ENCODE measurements at places on chromosomes 3 and 15.

DNA sequence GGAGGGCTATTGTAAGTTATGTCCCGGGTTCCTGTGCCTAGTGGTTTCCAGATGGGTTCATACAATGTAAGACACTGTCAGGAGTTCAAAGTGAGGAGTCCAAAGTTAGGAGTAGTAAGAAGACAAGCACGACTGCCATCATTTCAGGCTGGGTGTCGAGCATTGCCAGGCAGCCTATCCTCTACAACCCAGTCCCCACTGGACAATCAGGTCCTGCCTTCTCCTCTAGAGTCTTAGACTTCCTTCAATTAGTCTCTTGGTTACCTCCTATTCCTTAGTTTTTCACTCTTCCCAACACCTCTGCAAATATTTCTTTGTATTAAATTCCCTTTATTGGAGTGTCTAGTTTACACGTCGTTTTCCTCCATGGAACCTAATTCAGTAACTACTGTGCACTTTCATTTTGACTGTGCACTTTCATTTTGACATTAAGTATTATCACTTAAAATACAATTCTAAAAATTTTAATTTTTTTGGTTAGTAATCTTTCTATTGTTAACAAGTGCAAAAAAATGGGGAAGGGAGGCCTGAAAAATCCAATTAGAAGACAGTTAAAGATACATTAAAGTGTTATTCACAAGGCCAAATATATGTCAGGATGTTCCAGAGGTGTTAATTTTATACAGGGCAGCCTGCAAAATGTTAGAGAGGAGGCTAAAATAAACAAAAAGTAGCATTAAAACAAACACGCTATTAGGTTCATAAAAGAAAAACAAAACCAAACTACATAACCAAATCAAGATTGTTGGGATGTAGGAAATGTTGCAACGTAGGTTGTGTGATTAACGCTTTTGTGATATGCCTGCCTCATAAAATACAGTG, 155.3 kb downstream of the TBL1XR1 start:
- DNase-seq, result no peak

GRCh38 chr3:183502237-183503181, 53.0 kb downstream of the KLHL6 start:
- no peak for DNase-seq

DNA sequence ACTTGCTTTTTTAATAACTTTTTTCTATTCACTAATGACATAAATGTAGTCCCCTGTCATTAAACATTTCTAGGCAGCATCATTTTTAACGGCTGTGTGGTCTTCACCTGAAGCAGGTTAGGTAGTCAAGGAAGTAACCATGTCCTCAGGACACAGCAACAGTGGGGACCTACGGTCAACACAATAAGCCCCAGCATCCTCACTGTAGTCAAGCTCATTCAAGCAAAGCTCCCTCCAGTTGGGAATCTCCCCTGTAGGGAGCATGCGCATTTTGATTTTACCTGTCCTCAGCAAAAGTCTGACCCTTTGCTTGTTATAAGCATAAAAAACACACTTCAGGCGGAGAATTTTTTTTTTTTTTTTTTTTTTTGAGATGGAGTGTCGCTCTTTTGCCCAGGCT, 151.4 kb downstream of the SHQ1 start:
- DNase-seq, result no peak

GRCh38 chr3:121153851-121154250, 245.8 kb downstream of the STXBP5L start:
- DNase-seq, result no peak

DNA sequence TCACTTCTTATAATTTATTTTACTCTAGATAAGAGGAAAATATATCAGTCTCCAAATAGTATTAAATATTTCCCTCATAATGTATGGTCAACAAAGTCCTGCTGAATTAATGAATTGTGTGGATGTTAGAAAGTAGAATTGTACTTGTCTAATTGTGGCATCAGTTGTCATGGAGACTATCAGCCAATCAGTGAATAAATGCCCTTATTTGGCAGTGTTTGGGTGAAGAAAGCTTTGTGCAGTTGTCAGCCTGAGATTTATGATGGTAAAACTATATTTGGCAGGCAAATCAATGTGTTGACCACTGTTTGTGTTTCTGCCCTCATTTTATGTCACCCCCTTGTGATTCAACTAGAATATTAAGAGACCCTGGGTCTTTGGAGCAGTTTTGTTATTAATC, 293.6 kb upstream of the MDFIC2 start:
- no peak for DNase-seq

DNA sequence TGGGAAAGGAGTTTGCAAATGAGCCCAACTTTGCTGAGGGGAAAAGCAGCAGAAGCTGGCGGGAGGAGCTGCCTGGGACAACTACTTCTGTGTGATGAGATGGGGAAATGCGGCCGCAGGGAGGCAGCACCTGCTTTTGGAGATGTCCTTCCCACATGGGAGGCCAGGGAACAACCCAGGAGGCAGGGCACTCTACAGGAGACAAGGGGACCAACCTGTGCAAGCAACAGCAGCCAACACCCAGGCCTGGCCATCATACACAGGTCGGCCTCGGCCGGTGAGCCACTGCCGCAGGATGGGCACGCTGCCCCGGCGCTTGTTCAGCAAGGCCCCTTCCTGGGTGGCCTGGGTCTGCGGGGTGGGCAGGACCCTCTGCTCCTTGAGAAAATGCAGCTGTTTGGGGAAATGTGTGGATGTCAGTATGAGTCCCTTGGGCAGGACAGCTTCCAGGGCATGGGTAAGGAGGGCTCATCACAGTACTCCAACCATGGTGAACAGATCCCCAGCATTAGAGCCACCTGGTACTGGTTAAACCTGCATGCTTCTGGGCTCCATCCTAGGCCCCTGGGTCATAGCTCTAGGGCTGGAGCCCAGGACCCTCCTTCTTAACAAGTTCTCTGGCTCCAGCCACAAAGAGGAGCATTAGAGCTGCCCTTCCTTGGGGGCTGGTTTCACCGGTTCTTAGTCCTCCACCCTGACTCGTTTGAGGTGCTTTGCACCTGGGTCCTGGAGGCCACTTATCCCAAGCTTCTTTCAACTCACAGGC, 11.6 kb downstream of the EPB42 start:
- no peak for DNase-seq

GRCh38 chr15:52021128-52021671, 2.2 kb downstream of the MAPK6 start:
- peak; percentile 34 for DNase-seq

GRCh38 chr15:70281811-70282307, 184.1 kb upstream of the TLE3 start:
- DNase-seq, result no peak

GRCh38 chr3:158488670-158489069, 82.3 kb upstream of the MLF1 start:
- no peak for DNase-seq
